Stimulated activated CD4-positive, alpha-beta T cell treated with anti-CD3 and anti-CD28 coated beads, TNF-alpha, amount 100 ng/mL, for 48 hours (primary cell): ENCODE measurements at places on chromosomes 4 and X.

DNA sequence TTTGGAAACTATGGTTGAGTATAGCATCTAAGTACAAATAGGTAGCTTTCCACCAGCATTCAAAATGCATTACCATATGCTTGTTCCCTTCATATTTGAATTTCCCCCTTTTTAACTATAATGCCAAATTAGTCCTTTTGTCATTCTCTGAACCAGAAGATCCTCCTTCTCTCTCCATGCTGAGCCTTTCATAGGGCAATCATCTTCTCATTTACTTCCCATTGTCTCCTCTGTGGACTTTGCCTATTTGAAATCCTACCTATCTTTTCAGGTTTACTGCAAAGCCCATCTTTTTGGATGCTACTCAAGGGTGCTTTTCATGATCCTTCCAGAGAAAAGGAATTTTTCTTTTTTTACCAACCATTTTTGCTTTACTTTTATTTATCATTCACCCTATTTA lies 54.7 kb downstream of the DKK2 start:
- no peak for DNase-seq

- DNase-seq, result no peak
Measured at GRCh38 chrX:66892004-66892403, 253.1 kb upstream of the EDA2R start.

DNA sequence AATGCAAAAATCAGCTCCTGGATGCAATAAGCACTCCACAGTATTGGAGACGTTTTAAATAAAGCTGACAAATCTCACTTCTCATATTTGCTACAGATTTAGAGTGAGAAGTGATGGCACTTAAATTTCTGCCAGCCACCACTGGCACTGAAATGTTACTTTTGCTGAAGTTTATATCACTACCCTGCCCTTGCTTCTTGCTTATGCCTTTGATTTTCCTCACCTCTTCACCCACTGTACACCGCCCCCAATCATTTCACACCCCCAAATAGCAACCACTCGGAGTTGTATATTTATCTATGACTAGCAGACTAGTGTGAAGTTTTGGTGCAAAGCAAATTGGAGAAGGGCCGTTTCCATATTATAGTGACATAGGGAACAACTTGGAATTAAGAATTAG lies 19.9 kb upstream of the SLC7A11 start:
- no peak for DNase-seq

DNA sequence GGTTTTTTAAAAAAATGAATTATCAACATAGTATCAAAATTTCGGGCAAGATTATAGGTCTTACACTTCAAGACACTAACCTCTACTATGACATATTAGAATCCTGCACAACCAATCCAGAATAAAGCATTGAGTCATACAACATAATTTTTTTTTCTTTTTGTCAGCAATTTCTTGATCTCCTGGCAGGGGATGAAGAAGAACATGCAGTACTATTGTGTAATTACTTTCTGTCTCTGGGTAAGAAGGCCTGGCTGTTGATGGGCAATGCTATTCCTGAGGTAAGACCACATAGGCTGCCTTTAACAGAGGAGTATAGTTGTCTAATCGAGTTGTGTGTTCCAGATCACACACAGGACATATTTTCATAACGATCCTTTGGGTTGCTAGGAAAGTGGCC lies 67.5 kb downstream of the FBXL5 start:
- no peak for DNase-seq

GRCh38 chr4:16524406-16524805 lies 298.1 kb upstream of the TAPT1 start:
- DNase-seq, result no peak

- DNase-seq, result no peak
Measured at GRCh38 chr4:96729641-96730040, 889.7 kb downstream of the PDHA2 start.

- DNase-seq, result no peak
Measured at GRCh38 chrX:74510401-74510800, 89.1 kb downstream of the SLC16A2 start.

DNA sequence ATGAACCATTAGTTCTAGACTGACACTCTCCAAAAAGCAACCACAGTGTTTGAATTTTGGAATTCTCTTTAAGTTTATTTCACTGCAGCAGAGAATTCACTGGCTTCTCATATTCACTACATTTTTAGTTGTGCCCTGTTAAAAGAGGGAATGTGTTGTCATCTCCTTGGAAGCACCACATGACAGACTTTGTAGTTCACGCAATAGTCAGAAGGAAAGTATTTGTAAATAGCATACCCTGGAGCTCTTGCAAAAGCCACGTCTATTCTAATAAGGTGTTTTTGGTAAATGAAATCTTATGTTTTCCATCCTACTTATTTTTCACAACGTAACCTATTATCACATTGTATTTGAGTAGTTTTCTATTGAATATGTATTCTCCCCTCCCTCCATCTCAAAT lies 25.8 kb downstream of the DOCK11 start:
- DNase-seq, result no peak

GRCh38 chrX:115409551-115409950 lies 120.0 kb downstream of the LUZP4 start:
- no peak for DNase-seq

DNA sequence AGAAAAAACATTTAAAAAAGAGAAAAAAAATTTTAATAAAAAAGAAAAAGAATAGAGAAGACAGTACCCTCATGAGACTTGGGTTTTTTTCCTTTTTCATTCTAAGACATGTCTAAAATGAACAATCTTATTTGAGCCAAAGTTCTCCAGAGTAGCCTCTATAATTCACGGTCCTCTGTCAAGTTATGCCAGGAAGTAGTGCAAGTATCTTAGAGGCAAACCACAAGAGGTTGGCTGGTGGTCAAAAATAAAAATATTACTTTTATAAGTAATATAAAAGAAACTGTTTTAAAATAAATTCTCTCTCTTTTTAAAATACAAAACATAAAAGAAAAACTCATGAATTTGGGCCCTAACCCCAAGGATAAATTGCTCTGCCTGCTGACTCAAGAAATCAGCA lies 26.5 kb downstream of the HNRNPDL start:
- DNase-seq, result no peak

DNA sequence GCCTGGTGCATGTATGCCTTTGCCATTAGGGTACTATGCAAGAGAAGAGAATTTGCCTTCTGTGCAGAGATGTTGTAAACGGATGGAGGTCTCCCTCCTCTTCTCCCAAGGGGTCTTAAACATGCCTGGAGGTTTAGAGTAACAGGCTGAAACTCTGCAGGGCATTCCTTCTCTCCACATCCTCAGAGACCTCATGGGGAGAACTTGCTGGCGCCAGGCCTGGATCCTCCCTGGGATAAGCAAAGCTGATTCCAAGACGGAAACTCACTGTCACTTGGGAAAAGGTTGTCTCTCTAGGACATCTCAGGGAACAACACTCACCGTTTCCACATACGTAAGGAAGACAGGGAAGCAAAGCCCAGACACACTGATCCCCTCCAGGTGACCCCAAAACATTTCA lies 76.9 kb upstream of the GPM6B start:
- no peak for DNase-seq

DNA sequence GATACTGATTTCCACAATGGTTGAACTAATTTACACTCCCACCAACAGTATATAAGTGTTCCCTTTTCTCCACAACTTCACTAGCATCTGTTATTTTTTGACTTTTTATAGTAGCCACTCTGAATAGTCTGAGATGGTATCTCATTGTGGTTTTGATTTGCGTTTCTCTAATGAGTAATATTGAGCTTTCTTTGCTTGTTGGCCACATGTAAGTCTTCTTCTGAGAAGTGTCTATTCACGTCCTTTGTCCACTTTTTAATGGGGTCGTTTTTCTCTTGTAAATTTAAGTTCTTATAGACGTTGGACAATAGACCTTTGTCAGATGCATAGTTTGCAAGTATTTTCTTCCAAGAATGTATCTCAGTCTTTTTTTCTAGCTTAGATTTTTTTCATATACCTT lies 10.0 kb downstream of the FBXW7 start:
- no peak for DNase-seq

GRCh38 chrX:102491766-102492165 lies 20.2 kb upstream of the TCP11X2 start:
- no peak for DNase-seq

DNA sequence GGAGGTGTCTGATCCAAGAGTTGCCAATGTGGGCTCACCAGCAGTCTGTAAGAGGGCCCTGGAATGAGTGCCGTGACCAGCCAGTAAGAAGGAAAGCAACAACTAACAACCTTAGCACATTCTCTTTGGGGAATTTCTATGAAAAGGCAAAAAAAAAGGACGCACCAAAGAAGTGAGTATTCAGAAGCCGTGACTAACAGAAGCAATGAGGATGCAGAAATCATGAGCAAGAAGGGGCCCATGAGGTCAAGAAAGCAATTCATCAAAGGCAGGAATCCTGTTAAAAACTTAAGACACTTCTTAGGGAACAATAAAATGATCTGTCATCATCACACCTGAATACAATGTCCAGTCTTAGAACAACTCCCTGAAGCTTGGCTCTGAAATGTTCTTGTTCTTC lies 260.5 kb downstream of the RAPGEF2 start:
- no peak for DNase-seq

GRCh38 chr4:80540785-80541469 lies 205.4 kb downstream of the CFAP299 start:
- DNase-seq, result no peak

GRCh38 chrX:132508834-132509233 lies 20.0 kb upstream of the MBNL3 start:
- no peak for DNase-seq

DNA sequence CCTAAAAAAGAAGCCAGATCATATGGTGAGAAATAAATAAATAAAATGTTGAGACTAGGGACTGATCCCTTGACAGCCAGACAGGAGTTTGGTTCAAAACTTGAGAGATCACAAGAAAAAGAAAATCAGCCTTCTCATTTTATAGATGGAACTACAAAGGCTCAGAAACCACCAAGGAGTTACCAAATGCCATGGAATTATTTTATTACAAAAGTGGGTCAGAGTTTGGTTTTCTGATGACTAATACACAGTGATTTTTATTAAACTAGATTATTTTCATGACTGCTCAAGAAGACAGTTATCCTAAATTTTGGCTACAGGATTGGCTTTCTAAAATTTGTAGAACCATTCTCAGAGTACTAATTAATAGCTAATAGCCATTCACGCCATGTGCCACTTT lies 6.2 kb downstream of the CXCL1 start:
- DNase-seq, result no peak

DNA sequence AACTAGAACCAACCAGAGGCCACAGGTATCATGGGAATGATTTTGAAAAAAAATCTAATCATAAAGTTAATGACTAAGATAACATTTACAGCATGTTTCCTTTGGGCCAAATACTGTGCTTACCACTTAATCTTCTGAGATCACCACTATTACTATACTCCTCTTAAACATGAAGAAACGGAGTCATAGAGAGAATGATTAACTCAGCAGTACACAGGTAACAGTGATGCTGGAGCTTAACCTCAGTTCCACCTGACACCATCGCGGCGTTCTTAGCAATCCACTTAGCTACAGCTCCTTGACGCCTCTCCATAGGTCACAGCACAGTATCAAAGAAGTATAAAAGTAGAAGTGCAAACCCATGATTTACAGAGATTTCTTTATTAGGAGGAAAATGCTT lies 592.6 kb upstream of the SLIT2 start:
- DNase-seq, result no peak

- DNase-seq, result no peak
Measured at GRCh38 chr4:74583757-74584156, 138.8 kb downstream of the AREG start.

GRCh38 chrX:102637561-102637960 lies 13.7 kb upstream of the GPRASP1 start:
- DNase-seq, result no peak

DNA sequence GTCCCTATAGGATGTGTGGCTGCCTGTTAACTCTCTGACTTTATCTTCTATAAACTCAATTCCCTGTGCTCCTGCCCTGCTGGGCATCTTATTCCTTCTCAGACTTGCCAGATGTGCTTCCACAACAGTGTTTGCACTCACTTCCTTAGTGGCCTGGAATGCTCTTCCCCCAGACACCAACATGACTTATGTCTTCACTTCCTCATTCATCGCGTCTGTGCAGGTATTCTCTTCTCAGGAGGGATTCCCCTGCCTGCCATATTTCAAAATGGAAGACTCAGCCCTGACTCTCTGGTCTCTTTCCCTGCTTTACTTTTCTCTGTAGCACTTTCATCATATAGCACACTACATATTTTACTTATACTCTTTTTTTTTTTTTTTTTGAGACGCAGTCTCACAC lies 344.0 kb downstream of the CENPC start:
- no peak for DNase-seq

- no peak for DNase-seq
Measured at GRCh38 chrX:68594769-68595168, 52.7 kb upstream of the STARD8 start.

- no peak for DNase-seq
Measured at GRCh38 chr4:95839891-95840290, at the start of gene PDHA2. TSS of gene PDHA2 (plus strand) at chr4:95840093. CDS start at chr4:95840151, 58 bp downstream.

- DNase-seq, result no peak
Measured at GRCh38 chr4:139732991-139733570, 67.5 kb downstream of the MGST2 start.

DNA sequence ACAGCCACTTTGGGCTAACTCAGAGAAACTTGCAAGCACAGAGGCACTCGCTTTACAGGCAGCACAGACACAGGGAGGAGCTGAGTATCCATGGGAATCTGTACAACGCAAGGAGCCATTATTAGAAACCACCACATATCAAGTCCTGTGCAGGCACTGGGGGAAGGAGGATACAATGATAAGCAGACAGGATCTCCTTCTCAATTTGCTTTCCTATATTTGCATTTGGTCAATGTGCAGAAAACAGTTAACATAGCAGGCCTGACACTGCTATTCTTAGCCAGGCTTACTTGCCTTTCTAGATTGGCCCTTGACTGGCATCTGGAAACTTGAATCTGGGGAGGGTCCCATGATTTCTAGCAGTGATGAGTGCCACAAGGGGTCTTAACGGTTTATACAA lies 65.8 kb downstream of the TEC start:
- DNase-seq, result no peak

GRCh38 chrX:107752714-107753113 lies 22.9 kb downstream of the TSC22D3 start:
- no peak for DNase-seq

DNA sequence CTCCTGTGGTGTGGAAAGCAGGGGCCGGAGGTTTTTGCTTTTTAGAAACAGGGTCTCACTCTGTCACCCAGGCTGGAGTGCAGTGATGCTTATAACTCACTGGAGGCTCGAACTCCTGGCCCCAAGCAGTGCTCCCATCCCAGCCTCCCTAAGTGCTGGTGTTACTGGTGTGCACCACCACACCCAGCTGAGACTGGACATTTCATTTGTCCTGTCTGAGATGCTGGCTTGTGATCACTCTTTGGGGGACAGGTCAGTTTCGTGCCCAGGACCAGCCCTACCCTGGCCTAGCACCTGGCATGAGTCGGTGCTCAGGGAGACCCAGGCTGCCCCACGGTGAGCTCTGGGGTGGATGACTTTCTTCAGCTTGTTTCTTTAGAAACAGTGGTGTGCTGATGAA lies 11.3 kb downstream of the PSAPL1 start:
- DNase-seq, result no peak
